H4 (cell line): ENCODE measurements at places on chromosomes 1 and 21.

GRCh38 chr1:231301990-231302389 lies 35.7 kb downstream of the EXOC8 start:
- no peak for DNase-seq

GRCh38 chr1:244952280-244952933 lies 88.1 kb upstream of the HNRNPU start:
- DNase-seq = no peak

DNA sequence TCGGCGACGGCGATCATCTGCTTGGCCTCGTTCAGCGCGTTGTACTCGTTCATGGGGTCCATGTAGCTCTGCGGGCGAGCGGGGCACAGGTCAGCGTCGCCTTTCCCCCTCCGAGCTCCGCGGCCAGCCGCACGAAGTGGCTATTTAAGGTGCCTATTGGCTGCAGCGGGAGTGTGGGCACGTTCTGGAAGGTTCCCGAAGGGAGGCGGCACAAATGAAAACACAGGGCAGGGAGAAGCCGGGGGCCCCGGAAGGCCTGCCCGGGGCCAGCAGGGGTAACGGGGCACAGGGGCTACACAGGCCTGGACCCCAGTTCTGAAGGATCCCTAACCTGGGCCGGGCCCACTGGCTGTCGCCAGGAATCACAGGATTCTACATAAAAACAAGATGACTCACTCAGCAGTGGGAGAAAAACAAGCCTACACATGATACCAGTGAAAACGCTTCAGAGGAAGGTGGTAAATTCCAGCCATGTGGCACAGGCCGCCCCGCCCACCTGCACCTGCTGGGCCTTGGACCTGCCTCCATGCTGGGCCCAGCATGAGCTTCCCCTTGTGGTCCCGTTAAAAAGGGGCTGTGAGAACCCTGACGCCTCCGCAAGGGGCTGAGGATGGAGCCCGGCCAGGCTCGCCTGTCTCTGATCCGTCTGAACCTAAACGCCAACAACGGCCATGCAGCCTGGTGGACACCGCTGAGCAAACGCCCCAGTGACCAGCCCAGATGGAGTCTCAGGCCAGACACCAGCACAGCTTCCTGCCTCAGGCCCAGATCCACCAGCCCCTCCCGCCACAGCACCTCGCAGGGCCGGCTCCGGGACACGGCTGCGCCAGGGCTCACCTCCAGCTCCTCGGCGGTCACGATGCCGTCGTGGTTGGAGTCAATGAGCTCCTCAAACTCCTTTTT lies 3.9 kb upstream of the TNFRSF4 start:
- no peak for DNase-seq

DNA sequence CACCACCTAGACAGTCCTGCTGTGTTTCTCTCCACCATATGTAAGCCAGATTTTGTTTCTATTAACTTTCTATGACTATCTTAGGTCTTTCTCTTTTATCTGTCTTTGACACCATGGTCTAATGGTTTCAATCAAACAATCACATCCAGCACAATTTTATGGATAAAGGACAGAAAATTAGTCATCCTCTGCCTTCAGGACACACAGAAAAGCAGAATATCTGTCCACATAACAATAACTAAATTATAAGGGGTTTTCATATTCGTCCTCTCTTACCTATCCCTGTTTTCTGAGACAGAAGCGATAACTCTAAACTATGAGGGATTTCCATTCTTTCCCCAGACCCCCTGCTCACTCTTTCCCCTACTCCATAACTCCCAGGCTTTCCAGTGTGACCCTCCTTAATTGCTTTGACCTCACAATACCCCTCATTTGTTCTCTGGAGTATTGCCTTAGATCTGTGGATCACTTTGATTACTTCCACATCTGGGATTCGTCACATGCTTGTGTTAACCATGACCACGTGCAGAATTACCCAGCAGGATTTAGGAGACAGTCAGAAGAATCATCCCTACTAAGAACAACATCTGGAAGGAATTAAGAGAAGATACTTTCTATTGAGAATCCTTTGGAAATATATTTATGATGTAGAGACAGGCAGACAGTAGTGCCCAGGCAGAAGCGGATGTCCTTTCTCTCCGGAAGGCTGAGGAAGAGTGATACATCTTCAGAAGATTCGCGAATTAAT lies 108.2 kb upstream of the GREM2 start:
- DNase-seq = no peak

DNA sequence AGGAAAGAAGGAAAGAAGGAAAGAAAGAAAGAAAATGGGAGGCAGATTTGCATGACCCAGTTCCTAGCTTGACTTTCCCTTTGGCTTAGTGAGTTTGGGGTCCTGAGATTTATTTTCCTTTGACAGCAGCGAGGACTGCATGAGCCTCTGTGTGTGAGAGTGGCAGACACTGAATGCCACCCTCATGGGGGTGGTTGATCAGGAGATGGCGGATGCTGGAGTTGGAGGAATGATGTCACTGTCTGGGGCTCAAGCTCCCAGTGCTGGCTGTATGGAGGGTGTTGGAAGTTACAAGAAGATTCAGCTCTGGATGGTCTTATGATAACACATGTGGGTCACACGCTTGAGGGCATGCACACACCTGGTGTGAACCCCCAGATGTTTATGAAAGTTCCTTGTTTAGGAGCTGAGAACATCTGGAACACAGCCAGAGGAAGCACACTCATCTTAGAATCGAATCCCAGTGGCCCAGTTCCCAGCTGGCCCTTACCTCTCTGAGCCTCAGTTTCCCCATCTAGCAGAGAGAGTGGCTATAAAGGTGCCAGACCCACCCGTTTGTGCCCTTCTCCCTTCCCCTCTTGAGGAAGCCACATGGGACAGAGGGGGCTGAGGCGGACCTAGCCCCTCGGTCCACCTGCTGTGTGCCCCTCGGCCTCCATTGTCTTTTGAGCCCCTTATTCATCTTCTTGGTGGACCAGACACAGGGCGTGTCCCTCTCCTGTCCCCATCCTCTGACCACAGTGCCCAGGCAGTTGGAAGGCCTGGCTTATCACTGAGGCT lies 5.7 kb downstream of the PADI4 start:
- DNase-seq = no peak

DNA sequence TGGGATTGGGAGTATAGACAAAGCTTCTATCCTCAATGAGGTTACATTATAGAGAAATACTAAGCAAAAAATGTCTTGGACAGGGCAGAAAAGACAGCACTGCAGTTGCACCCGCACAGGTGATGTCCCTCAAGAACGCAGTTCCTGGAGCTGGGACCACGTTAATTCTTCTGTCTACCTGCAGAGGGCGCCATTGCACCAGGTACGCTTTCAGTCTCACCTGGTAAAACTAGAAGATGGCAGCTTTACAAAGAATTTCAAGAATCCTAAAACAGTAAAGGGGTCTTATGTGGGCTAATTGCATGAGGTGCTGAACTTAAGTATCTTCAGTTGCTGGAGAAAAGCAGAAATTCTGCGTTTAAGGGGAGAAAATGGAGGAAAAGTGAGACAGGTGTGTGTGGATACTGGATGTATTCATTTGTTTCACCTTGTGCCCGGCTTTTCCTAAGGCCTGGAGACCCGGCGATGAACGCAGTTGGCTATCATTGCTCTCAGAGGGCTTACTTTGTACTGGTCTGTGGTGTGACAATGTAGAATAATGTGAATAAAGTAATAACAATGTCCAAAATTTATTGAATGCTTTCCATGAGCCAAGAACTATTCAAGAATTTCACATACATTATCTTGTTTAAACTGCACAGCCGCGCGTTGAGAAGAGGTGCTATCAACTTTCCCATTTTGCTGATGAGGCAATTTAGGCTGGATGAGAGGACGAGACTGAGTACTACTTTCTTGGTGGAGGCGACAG lies 276.3 kb upstream of the GREM2 start:
- DNase-seq = peak; percentile 30

GRCh38 chr1:234093741-234094140 lies 189.3 kb downstream of the SLC35F3 start:
- no peak for DNase-seq

GRCh38 chr1:29196863-29197589 lies 15.3 kb upstream of the SRSF4 start:
- DNase-seq = no peak

DNA sequence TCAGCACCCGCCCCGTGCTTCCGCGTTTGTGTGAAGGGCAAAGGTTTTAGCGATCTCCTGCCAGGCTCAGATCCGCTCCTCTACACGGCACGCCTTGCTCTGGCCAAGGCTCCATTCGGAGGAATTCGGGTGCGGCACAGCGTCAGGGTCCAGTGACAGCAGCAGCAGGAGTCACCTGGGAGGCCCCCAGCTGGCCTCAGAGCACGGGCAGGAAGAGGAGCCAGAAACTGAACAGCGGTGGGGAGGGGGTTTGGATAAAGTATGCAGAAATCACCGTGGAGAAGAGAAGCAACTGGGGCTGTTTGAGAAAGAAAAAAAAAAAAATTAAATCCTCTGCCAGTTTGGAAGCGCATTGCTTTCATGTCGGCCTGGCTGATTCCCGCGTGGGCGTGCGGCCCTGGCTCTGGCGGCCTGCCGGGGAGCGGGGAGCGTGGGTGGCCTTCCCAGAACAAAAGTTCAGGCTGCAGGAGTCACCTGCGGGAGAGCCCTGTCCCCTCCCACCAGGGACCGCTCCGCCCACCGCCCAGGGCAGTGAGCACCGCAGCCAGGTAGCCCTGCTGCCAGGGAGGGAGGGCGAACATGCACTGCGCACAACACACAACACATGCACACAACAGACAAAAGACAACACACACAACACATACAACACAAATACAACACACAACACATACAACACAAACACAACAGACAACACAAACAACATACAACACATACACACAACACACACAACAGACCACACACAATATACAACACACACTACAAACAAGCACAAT lies 107.6 kb downstream of the ETS2 start:
- DNase-seq = peak; percentile 41
